AML-193 (cell line): ENCODE measurements at places on chromosomes 6 and 20.

GRCh38 chr20:46361381-46361780, 45.0 kb downstream of the ELMO2 start:
- no peak for DNase-seq

DNA sequence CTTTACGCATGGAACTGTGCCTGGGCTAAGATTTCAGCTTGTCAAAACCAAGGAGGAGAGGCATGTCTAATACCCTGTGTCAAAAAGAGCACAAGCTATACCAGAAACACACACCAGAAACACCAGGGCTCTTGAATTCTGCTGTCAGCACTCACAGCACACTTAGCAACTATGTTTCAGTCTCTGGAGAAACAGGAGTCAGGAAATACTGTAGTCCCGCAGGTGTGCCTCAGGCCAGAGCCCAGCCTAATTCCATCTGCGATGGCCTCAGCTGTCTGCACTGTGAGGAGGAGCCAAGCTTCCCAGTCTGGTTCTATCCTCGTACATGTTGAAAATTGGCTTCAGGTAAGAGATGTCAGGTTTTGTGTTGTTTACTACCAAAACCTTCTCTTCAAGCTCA, 31.6 kb downstream of the MTRES1 start:
- DNase-seq: no peak

- DNase-seq: no peak
Measured at GRCh38 chr20:57587278-57587988, 26.5 kb downstream of the PCK1 start.

DNA sequence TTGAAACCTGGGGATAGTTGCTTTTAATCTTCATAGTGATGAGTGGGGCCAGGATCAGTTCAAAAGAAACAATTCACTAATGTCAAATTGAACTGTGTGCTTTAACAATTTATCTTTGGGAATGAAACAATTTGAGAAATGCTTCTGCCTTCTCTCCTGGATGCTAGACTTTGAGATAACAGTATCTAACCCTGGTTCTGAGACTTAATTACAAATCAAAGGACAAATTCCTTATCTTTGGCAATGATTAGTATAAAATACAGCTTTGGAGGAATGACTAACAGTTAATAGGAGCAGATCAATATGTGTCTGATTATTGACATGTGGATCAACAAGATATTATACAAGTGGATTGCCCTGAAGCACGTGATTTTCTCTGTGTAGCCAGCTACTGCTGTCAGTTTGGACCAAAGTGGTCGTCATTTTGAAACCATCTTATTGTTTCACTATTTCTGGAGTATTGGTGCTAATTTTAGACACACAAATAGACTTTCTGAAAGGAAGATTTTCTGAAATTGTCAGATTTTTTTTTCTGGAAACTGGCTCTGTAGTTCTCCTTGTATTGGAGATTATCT, 6.2 kb upstream of the FLRT3 start:
- no peak for DNase-seq
